ENCODE measurements at places on chromosomes 12 and 14. TPM values are rescaled to one million over a fixed set of nuclear protein-coding genes. Genes with fewer than 3 reads are reported as not detected.

Gene OGFOD2
- total RNA-seq = 13.3 TPM

Gene ETFBKMT
- 3.3 TPM for total RNA-seq

Gene SERPINA5
- total RNA-seq = 4.1 TPM

Gene TWF1
- 69.4 TPM for total RNA-seq

Gene HOXC6
- total RNA-seq = 20.4 TPM

Gene KLRG1
- not detected for total RNA-seq

Gene RNASE3
- not detected for total RNA-seq

Gene GLIPR1L2
- total RNA-seq = 2.9 TPM

Gene ENDOU
- total RNA-seq = 0.28 TPM

Gene SERPINA9
- total RNA-seq = not detected

Gene RBP5
- 8.2 TPM for total RNA-seq

Gene NOVA1
- 24.1 TPM for total RNA-seq

Gene TIGAR
- total RNA-seq = 10.6 TPM

Gene SIX1
- total RNA-seq = not detected

Gene ANO4
- not detected for total RNA-seq

Gene HCAR3
- not detected for total RNA-seq

Gene MBD6
- 16.5 TPM for total RNA-seq

Gene KRT83
- 0.21 TPM for total RNA-seq

Gene SERPINA12
- total RNA-seq = not detected

Gene CFAP54
- 5.2 TPM for total RNA-seq

Gene KLHDC1
- total RNA-seq = 35.3 TPM

Gene CELA1
- total RNA-seq = not detected

Gene LRP1-AS
- not detected for total RNA-seq

Gene GLS2
- total RNA-seq = 5.9 TPM

Gene RERG
- 167 TPM for total RNA-seq

Gene KLRK1
- 0.76 TPM for total RNA-seq

Gene ADAM20
- not detected for total RNA-seq

Gene DNAJC22
- total RNA-seq = not detected

Gene STAT6
- total RNA-seq = 77.6 TPM

Gene CLEC14A
- total RNA-seq = 75.8 TPM

Gene FOXG1
- not detected for total RNA-seq

Gene SPIC
- not detected for total RNA-seq

Gene DHRS7
- 103 TPM for total RNA-seq

Gene KRT79
- not detected for total RNA-seq

Gene GPR84
- total RNA-seq = not detected

Gene ALG10
- total RNA-seq = 64.1 TPM

Gene BMAL2
- total RNA-seq = 2.7 TPM

Data from uterus (tissue), 4 donors.